ENCODE measurements at places on chromosomes 2 and 18.
A peak's percentile ranks its signal among the peaks of the same experiment; 100 is the strongest.

GRCh38 chr2:39491653-39492052 lies 54.6 kb upstream of the MAP4K3 start:
- no peak for DNase-seq

- DNase-seq: no peak
Observed at GRCh38 chr2:218743068-218743467, 32.4 kb downstream of the TTLL4 start.

DNA sequence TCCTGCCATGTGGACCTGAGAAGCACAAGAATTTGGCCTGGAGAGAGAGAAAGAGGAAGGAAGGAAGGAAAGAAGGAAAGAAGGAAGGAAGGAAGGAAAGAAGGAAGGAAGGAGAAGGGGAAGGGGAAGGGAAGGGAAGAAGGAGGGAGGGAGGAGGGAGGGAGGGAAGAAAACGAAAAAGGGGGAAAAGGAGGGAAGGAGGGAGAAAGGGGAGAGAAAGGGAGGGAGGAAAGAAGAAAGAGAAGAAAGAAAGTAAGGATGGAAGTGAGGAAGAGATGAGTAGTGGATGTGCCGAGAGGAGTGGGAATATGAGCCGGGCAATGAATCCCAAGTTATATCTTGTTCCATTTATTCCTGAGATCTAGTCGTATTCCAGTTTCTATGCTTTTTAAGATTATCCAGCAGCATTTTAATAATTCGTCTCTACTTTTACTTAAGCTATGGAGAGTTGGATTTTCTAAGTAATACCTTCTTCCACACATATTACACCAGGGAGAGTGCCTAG lies 247.8 kb downstream of the TDRD15 start:
- no peak for DNase-seq

GRCh38 chr2:86417961-86418360 lies 23.2 kb upstream of the KDM3A start:
- no peak for DNase-seq

- DNase-seq: no peak
Observed at GRCh38 chr18:68397241-68398035, 317.5 kb downstream of the TMX3 start.

GRCh38 chr2:64770137-64770780 lies 116.5 kb upstream of the SERTAD2 start:
- DNase-seq: no peak

- DNase-seq: no peak
Observed at GRCh38 chr18:23528580-23529472, 25.5 kb downstream of the RMC1 start.

DNA sequence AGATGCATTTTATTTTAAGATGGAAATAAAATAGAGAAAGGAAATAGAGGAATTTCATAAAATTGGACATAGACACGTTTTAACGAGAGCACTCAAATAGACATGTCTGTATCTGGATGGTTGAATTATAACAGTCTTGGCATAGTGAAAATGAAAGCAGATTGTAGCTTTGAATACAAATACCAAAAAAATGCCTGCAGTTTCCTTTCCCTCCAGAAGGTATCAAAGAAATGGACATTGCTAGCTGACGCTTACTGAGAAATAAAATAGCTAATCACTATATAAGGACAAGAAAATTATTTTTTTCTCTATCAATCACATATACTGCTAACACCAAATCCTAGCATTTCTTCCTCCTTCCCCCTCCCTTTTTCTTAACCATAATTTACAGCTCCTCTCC lies 11.4 kb upstream of the MAPRE2 start:
- no peak for DNase-seq

GRCh38 chr18:53567929-53568574 lies 656.4 kb downstream of the MBD2 start:
- no peak for DNase-seq

DNA sequence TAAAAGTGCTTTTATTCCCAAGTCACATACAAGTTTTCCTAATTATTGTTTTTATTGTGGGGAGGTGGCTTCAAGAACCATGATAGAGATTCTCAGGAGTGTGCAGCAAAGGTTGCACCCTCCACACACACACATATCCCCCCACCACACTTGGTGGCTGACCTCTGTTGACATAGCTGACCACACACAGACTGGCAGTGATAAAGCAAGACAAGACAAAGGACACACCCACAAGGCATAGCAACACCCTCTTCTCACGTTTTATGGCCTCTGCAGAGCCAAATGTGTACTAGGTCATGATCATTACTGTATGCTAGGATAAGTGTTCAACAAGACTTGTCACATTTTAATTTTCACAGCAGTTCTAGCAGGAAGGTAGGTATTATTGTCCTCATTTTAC lies 143.0 kb upstream of the EPC2 start:
- DNase-seq: no peak

GRCh38 chr18:10322435-10322834 lies 132.0 kb upstream of the APCDD1 start:
- DNase-seq: no peak

- DNase-seq: no peak
Observed at GRCh38 chr2:241870611-241871537, 1.3 kb downstream of the RTP5 start.

DNA sequence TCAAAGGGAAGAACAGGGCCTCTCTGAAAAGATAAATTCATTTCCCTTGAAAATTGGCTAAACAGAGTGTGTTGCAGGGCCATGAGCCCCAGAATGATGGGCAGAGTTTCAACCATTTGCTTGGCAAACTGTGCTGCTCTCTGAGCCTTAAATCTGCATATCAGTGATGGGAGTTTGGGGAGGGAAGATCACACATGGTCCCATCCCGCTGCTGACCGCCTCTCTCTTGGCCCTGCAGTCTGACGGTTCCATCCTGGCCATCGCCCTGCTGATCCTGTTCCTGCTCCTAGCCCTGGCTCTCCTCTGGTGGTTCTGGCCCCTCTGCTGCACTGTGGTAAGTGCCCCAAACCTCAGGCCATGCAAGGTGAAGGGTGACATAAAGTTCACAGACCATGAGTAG lies 139.0 kb downstream of the ANTXR1 start:
- no peak for DNase-seq

GRCh38 chr2:55311444-55311870 lies 42.4 kb upstream of the MTIF2 start:
- DNase-seq: no peak

DNA sequence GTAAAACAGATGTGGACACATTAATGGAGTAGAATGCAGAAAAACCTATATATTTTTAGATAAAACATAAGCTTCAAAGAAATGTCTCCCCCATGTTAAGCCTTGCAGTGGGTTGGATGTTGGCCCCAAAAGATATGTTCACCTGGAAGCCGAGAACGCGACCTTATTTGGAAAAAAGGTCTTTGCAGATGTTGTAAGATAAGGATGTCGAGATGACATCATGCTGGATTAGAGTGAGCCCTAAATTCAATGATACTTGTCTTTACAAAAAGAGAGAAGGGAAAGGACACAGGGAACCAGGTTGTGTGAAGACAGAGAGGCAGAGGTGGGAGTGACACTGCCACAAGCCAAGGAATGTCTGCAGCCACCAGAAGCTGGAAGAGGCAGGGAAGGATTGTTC lies 3.1 kb upstream of the NCK2 start:
- no peak for DNase-seq

DNA sequence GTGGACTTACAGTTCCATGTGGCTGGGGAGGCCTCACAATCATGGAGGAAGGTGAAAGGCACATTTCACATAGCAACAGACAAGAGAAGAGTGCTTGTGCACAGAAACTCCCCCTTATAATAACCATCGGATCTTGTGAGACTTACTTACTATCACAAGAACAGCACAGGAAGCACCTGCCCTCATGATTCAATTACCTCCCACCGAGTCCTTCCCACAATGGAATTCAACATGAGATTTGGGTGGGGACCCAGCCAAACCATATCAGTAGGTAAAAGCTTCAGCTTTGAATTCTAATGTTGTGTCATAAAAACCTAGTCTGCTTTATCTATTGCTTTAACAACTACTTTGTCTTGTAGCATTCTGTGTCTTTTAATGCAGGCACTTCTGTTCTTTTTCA lies 140.4 kb upstream of the PIK3C3 start:
- DNase-seq: no peak

DNA sequence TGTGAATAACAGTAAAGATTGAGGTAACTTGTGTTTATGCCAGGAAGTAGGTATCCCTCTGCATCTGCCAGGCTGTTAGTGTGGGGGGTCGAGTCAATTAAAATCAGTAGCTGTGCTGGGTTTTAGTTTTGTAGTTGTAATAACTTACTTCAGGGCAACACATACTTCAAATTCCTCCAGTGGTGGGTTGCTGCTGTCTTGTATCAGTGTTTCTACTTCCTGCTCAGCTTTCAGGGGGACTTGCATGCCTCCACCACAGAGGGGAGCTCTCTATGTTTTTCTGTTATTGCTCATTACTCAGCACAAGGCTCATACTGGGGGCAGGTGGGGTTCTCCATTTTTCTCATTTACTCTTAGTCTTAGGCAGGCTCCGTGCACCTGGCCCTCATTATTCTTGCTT lies 136.8 kb downstream of the CAPN13 start:
- DNase-seq: no peak

DNA sequence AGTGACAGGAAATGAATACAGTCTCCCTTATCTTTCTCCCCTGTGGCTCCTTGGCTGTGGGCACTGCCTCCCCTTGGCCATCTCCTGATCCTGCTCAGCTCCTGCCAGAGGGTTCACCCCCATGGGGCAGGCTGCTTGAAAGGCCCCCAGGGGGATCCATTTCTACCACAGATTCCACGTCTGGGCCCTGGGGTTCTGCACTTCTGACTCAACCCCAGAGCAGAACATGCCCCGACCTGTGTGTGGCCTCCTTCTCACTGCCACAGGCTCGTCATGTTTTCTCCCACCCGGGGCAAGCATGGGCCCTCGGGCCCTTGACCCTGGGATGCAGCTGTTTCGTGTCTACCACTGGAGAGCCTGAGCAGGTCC lies 122.2 kb downstream of the ACKR3 start:
- DNase-seq: no peak

DNA sequence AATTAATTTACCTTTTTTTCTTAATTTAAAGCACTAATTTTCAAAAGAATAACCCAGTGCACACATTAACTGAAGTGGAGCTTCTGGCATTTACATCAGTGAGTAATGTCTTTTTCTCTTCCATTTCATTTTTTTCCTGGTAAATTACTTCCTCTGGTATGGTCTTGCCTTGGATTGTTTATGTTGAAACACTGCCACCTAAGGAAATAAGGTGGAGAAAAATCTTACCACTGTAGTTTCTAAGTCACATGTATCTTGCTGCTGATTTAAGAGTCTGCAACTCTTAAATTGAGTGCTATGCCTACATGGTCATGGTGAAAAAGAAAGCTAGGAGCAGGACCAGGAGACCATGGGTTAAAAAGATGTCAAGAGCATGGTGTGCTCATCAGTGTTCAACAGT lies 51.0 kb downstream of the TTC27 start:
- no peak for DNase-seq

- peak; percentile 54 for DNase-seq
Observed at GRCh38 chr2:172103471-172104272, 972 bp upstream of the DLX2 start.

DNA sequence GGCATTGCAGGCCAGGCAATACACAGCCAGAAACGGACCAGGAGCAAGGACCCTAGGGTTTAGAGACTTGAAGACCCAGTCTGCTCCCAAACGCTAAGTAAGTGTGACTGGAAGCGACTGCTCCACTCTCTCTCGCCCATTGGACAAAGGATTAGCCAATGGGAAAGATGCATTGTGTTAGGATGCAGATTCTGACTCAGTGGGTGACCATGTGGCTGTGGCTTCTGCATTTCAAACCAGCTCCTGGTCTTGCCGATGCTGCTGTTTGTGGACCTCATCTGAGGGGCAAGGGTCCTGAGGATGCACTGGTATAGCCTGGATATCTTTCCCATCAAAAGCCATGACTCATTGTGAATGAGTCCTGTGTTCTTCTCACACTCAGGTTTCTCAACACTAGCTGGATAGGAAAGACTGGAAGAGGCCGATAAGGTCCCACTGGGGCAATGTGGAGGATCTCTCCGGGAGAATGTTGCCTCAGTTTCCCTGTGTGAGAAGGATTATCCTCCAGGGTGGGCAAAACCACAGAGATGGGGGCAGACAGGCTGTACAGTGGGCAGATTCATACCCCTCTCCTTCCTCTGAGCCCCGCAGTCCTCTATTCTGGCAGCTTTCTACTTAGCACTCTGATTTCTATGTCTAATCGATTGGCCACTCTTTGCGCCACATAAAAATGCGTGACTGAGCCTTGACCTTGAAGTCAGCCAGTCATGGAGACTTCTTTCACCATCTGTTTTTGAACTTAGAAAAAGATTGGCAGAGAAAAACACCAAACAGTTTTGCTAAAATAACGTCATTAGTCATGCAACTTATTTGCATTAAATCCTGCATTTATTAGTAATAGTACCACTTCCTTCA lies 257.1 kb downstream of the PRKCE start:
- DNase-seq: no peak

GRCh38 chr2:195537811-195538210 lies 119.2 kb upstream of the SLC39A10 start:
- no peak for DNase-seq

DNA sequence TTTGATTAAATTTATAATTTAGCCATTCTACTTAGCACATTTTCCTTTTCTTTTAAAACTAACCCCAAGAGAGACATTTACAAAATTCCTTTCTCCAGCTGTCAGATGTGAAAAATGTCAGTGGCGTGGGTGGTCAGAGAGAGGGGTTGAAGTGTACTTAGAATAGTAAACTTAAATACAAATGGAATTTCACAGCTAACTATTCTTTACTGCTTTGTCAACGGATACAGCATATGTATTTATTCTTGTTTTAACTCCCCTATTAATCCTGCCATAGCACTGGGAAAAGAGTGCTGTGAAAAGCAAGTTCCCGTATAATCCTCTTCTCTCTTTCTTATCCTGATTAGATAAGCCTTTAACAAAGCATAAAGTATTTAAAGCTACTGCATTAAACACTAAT lies 191.4 kb upstream of the CHAC2 start:
- DNase-seq: no peak

DNA sequence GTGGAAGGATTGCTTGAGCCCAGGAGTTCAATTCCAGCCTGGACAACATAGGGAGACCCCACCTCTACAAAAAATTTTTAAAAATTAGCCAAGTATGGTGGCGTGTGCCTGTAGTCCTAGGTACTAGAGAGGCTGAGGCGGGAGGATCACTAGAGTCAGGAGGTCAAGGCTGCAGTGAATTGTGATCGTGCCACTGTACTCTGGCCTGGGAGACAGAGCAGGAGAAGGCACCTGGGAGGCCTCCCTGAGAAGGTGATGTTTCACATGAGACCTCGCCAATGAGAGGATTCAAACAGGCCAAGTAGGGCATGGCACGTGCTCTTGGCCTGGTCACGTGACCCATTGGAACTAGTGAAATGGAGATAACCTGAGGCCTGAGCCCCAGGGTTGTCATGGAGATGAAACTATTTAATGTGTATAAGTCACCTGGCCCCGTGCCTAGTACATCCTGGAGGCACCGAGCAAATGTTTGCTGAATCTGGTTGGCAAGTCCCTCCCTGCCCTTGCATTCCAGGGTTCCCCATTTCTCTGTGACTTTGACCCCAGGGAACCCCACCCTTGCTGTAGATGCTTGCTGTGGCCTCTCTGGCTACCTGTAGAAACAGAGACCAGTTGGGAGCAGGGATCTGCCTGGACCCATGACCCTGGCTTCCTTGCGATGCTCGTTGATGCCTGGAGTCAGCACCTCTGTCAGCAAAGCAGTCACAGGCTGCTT lies 26.1 kb upstream of the ROCK2 start:
- DNase-seq: no peak
